ENCODE measurements at places on chromosomes 7 and 10.

DNA sequence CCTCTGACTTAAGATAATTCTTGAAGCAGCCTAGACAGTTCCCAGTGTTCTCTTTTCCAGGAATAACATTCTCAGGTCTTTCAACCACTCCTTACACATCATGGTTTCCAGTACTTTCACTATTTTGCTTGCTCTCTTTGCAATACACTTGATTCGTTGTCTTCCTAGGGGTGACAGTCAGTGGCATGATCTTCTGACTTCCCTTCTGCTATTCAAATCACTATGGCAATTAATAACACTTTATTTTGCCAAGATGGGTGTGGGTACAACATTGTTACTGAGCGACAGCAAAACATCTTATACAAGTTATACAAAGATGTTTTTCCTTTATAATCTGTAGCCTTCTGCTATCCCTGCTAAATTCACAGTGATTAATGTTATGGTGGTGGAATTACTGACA is 15.3 kb downstream of the ARL3 start:
- no peak for DNase-seq

- DNase-seq: no peak
These were observed 168.4 kb downstream of the SORCS3 start for GRCh38 chr10:104809288-104810090.

DNA sequence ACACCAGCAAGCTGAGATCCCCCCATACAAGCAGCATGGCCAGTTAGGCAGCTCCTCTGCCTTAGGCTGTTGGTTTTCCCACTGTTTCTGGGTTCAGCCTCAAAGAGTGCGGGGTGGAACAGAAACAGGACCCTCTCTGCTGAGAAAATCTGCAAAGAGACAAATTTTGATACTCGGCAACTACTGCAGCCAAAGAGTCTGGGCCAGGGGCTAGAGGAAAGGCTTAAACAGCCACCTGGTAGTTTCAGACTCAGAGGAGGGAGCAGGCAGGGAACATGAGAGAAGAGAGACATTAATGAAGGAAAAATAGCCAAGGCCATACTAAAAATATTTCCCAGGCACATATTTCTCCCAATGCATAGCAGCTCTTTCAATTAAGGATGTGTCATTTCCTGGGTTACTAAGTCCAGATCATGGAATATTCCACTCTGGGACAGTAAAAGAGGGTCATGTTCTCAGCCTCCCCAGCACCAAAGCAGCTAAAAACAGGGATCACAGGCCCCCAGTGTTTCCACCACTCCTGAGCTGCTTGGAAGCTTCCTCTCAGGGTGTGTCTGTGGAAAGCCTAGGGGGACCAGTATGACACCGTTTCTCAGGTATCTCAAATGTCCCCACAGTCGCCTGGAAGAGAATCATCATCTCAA is 29.8 kb downstream of the PDLIM1 start:
- DNase-seq: peak; percentile 15

GRCh38 chr10:6162589-6163356 is 40.0 kb upstream of the PFKFB3 start:
- DNase-seq: peak; percentile 43

DNA sequence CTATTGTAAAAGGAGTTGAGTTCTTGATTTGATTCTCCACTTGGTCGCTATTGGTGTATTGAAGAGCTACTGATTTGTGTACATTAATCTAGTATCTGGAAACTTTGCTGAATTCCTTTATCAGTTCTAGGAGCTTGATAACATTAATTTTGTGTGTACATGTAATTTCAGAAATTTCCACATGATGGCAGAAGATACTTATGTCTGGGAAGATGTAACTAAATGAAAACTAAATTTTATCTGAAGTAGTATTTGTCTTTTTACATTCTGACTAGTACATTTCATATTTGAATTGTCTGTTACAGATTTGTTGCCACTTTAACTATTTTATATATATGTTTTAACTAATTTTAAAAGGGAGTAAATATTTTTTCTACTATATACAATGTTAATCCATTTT is 27.6 kb downstream of the SDHAF3 start:
- DNase-seq: no peak

DNA sequence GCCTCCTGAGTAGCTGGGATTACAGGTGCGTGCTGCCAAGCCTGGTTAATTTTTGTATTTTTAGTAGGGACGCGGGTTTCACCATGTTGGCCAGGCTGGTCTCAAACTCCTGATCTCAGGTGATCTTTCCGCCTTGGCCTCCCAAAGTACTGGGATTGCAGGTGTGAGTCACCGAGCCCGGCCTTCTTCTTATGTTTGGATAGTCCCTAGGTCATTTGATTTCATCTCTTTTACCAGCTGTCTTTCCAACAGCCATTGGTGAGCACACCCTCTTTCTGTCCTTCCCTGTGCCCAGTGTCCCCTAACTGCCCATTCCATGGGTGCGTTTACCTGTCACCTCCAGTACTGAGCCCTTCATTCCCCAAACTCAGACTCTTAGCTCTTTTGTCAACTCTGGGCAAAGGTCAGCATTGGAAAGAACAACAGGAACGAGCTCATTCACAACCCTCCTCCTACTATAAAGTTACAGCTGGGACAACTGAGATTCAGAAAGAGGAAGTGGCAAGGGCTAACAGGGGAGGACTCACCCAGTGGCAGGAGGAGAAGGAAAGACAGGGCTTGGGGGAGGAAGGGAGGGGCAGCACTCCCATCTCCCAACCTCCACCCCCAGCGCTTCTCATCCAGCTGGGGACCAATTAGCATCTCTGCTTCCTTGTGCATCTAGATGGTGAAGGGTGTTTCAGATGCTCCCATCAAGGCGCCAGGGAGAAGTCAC is 5.6 kb downstream of the SSC4D start:
- peak; percentile 73 for DNase-seq

DNA sequence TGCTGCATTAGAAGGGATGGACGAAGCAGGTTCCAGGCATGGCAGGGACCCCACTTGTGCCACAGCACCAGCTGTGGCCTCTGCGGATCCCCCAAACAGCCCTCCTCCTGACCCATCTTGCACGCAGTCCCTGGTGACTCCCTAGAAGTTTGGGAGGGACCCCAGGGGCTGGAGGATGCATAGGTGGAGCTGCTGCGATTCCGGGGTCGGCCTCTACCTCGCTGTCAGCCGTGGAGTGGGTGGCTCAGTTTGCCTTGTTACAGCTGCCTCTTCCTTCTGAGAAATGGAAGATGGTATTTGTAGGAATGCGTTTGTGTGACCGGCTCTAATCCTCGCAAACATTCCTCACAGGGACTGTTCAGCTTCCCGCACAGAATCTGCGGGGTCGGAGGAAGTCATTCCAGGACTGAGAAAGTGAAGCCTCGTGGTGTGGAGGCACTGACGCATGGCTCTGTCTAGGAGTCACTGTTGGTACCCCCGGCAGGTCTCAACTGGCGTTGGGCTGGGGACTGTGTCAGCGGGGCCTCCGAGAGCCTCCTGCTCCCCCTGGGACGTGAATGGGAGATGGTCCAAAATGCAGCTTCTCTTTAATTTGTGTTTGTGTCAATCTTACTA is 17.5 kb downstream of the PWWP2B start:
- no peak for DNase-seq

- no peak for DNase-seq
These were observed 194.3 kb upstream of the GPR26 start for GRCh38 chr10:123471811-123472210.

DNA sequence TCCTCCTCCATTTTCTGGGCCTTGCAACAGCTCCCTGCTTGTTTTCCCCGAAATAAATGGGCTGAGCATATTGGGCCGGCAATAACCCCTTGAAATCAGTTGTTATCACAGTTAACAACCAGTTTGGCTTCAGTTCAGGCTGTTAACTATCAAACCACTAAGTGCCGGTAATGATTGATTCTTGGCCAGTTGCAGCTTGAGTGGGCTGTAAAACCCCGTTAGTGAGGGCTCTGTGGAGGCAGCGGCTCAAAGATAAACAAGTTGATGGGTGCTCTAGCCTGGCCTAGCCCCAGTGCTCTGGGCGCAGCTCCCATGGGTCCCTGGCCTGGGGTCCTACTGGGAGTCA is 8.3 kb downstream of the FGF8 start:
- DNase-seq: no peak

DNA sequence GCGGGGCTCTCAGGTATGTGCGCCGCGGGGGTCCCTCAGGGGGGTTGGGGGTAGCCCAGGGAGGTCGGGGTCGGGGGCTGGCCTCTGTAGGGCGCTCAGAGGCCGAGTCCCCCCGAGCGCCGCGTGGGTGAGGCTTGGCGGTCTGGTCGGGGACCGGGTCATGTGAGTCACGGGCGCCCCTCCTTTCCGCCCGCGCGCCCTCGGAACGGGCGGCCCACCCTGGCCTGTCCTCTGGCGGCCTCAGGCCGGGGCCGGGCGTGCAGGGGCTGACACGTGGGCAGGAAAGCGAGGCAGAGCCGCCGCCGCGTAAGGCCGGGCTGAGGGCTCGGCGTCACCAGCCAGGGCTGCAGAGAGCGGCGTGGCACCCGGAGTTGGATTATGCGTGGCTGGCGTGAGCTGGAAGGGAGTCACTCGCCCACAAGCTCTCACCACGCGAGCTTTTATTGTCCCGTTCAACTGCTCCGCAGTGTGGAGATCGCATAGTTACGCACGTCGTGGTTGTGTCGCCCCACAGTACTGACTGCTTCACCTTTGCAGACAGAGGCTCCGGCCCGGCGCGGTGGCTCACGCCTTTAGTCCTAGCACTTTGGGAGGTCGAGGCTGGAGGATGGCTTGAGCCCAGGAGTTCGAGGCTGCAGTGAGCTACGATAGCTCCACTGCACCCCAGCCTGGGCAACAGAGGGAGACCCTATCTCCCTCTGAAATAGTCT is 385 bp downstream of the SHLD2 start:
- peak; percentile 75 for DNase-seq

GRCh38 chr10:48449501-48450232 is 143.2 kb downstream of the MAPK8 start:
- no peak for DNase-seq

DNA sequence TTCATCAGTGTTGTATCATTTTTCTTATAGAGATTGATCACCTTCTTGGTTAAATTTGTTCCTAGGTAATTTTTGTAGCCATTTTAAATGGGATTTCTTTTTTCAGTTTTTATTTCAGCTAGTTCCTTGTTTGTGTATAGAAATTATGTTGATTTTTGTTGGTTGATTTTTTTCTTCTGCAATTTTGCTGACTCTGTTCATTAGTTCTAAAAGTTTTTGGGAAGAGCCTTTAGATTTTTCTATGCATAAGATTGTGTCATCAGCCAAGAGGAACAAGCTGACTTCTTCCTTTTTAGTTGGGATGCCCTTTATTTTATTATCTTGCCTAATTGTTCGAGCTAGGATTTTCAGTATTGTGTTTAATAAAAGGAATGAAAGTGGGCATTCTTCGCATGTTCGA is 222.2 kb upstream of the TEX47 start:
- no peak for DNase-seq

Measured in colonic mucosa (tissue), 4 donors.